Central memory CD8-positive, alpha-beta T cell (primary cell): ENCODE measurements at places on chromosomes 11 and 22.

GRCh38 chr11:92083123-92083522 is 141.5 kb upstream of the FAT3 start:
- DNase-seq, result no peak

GRCh38 chr22:35551549-35552177 is 11.0 kb downstream of the RASD2 start:
- no peak for DNase-seq

DNA sequence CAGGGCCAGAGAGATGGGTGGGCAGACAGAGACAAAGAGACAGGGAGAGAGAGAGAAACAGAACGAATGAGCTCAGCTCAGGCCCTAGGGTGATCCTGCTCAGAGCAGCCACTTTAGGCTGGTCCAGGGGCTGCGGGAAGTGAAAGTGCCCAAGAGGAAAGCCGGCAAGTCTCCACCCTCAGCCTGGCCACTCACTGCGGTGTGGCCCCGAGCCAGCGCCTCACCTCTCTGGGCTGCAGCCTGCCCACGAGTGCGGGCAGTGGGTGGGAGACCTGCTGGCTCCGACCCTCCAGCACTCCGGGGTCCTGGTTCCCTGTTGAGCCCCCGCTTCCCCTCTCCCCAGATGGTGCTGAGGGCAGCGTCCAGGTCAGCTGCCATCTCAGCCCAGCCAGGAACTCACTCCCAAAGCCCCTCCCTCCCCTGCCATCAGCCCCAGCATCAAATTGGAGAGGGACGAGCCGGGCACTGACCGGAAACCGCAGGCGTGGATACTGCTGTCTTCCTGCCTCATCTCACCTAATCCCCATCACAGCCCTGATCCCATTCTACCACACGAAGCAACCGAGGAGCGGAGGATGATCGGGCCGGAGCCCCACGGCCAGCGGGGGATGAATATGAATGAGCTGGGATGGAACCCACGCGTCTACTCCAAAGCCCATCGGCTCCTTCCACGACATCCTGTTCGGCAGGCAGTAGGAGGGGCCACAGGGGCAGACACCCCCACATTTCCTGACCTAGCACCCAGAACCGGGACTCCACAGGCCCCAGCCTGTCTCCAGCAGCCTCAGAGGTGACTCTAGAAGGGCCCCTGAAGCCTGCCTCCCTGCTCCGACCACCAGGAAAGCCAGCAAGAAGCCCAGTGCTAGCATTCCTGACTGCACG is 16.9 kb downstream of the ELFN2 start:
- DNase-seq, result no peak

GRCh38 chr11:36390963-36391471 is 94.9 kb downstream of the PRR5L start:
- DNase-seq, result no peak

DNA sequence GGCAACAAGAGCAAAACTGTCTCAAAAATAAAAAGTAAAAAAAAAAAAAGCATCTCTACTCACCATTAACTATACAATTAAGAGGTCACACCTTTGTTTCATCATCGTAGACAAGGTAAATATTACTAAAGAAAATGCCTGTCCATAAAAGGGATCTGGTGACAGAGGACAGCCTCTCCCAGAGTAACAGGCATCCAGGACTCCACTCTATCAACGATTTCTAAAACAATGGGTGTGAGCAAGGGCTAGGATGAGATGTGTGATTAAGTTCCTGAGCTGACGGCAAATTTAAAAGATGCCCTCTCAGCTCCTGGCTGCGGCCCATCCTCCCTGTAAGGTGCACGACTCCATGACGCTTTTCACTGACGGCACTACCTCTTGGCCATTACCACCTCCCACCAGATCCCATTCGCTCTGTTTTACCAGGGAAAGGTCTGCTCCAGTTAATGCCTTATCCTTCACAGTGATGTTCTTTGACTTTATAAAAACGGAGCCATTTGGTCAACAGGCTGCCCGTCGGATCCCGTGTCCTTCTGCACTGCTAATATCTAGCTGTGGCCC is 2.3 kb upstream of the TMEM45B start:
- no peak for DNase-seq

DNA sequence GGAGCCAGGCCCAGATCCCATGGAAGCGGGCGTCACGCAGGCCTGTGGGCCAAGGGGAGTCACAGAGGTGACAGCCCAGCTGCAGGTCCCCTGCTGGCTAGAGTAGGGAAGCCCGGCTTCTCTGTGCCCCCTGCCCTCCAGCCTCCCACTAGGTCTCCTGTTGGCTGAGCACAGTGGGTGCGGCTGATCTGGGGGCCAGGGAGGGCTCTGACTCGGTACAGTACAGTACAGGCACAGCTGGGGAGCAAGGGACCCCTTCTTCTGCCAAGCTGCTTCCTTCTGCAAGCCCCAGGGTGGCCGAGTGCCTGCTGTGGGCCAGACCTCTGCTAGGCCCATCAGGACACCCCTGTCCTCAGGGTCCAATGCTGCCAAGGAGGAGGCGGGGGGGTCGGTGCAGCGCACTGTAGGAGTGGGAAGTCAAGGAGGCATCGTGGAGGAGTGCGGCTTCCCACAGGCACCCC is 10.1 kb downstream of the SUSD2 start:
- DNase-seq, result no peak

DNA sequence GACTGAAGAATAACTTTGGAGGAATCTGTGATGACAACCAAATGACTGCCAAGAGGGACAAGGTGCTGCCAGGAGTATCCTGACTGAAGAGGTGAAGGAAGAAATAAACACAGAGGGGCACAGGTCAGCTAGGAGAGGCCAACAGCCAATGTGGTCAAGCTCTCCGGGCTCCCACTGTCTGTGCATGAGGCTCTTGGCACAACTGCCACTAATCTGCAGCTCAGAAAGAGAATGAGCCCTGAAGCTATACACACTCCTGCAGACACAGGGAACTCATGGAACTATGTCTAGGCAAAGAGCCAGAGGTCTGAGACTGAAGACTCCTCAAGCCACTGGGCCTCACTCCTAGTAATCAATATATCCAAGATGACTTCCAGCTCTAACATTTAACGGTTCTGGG is 7.0 kb downstream of the THRSP start:
- DNase-seq, result no peak

DNA sequence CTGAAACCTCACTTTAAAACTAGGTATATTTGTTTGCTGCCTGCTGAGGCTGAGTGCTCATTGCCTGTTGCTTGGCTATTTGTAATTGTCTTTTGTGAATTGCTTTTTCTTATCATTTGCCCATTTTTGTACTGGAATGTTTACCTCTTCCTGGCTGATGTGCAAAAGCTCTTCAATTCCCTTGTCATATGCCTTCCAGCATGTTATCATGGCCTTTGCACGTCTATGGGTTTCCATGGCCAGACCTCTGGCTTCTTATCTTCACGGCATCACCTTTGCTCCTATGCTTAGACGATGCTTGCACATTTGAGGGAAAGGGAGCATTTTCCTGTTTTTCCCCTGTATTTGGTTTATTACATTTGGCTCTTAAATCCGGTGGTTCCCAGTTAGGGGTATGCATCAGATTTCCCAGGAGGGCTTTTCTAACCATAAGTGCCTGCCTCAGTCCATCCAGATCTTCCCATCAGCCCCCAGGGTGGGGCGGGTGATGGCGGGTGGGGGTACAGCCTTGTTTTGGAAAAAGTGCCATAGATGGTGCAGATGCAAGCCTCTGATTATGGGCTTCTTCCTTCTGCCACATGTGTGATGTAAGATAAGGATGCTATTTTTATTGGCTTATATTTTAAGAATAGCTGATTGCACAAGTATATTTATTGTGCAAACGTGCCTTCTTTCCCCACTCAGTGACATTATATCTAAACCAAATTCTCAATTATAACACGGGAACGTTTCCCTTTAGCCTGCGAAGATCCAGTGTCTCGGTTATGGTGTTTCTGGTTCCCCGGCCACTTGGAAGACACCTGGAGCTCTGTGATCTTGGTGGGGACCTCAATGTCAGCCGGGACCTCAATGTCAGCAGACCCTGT is 70.6 kb upstream of the SEPTIN5 start:
- DNase-seq, result no peak

GRCh38 chr22:39410264-39410663 is 10.7 kb downstream of the TAB1 start:
- no peak for DNase-seq

GRCh38 chr22:47230251-47230650 is 467.8 kb downstream of the TBC1D22A start:
- no peak for DNase-seq

DNA sequence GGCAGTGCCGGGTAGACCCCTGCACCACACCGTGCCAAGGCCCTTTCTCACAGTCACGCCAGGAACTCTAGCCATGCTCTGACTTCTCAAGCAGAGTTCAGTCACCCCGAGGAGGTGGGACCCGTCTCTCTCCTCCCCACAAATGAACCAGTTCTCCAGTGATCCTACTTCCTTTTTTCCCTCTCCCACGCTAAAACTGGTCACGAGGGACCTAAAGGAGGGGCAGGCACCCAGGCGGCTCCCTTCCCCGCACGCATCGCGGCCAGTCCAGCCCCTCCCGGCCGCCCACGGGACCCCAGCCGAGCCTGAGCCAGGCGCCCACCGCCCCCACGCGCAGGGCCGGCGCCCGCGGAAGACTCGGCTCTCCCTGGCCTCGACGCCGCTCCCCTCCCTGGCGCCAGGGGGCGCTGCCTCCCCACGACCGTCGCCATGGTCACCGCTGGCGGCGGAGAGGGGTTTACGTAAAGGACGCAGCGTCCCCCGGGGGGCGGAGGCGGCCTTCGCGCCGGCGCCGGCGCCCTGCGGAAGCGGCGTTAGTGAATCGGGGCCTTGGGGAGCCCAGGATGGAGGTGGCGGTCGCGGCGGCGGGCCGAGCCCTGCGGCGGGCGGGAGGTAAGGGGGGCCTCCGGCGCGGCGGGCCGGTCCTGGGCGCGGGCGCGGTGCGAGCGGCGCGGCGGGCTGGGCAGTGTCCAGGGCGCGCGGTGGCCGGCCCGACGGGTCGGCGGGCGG is at the start of gene DAGLA:
DAGLA (plus strand) TSS at position 499 of the 729 bp plus-strand sequence. CDS start 39,765 bp downstream, outside the sequence.
- DNase-seq, result peak; percentile 78

GRCh38 chr11:46366260-46366659 is 15.2 kb upstream of the MDK start:
- no peak for DNase-seq

DNA sequence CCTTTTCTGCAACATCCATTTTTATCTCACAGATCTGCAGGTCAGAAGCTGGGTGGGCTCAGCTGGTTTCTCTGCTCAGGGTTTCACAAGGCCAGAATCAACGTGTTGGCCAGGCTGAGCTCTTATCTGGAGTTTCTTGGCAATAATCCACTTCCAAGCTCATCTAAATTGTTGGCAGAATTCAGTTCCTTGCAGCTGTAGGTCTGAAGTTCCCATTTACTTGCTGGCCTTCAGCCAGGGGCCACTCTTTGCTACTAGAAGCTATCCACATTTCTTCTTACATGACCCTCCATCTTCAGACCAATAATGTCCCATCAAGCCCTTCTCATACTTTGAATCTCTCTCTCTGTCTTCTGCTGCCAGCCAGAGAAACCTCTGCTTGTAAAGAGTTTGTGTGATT is 103.5 kb downstream of the WNT11 start:
- DNase-seq, result no peak

- DNase-seq, result no peak
These were observed 10.3 kb downstream of the MRGPRF start for GRCh38 chr11:69002570-69003231.

DNA sequence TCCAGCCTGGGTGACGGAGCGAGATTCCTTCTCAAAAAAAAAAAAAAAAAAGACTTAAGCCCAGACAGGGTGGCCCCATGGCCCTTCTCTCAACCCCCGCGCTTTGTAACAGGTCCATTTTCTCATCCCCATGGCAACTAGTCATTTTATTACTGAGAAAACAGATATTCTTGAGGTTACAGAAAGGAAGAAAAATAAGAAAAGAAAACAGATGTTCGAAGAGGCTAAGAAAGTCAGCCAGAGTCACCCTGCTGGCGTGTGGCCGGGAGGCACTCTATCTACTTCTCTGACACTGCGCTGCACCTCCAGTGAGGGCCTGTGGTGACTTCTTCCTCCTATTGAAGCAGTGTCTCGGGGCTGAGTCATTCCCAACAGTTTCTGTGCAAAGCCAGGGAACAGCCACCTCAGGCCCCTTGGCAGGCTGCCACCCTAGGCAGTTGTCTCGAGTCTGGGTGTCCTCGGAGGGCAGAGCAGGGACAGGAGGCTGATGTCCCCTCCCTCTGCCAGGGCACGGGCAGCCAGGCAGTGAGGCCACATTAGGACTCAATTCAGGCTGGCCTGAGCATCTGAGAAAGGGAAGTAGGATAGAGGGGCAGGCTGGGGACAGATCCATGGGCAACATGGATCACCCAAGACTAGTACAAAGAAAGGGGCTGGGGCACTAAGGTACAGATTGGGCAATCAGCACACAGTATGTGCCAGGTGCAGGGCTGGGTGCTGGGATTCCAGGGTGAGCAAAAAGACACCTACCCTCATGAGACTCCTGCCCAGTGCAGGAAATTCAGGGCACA is 16.4 kb upstream of the SYVN1 start:
- no peak for DNase-seq

DNA sequence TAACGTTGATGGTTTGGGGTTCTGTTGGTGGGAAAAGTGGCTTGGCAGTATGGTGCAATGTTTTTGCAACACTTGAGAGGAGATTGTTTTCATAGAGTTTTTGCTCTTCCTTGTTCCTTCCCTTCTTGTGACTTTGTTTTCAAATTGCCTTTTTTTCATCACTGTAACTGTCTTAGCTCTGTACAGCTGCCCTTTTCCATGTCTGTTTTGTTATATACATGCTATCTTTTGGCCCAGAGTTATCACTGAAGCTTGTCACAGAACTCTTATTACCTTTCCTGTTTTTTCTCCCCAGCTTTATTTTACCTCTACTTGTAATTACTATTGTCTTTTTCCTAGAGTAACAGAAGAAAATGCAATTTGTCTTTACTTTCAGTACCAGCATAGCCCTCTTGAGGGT is 154.1 kb downstream of the DDX10 start:
- no peak for DNase-seq

DNA sequence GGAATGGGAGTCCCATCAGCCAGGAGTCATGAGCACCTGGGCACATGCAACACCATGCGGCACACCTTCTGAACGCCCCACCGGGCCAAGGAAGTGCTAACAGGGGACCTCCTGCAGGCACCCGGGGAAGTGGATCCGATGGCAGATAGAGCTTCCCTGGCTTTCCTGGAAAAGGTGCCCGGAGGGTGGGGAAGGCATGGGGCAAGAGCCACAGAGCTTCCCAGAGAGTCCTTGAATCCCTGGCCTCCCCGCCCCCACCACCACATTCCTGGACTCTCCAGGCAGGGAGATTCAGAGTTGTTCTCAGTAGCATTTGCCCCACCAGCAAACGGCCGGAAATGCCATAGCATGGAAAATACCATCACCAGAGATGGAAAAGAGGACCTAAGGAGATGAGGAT is 8.3 kb downstream of the TRIM29 start:
- DNase-seq, result no peak

DNA sequence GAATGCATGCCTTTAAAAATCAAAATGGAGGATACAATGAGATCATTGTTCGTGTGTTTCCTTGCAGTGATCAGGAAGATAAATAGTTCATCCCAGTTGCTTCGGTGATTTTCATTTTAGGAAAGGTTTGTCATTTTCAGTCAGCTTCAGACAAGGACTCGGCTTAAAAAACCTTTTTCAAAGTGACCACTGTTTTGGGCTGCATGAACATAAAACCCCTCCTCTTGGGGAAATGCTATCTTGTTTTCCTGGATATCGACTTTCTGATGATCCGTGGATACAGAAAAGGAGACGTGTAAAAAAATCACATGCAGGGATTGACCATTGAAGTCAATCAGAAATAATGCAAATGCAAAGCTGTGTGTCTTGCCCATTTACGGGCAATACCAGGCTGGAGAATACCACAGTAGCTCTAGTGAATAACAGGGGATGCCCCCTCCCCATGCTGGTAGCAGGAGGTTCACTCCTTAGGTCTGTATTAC is 146.8 kb downstream of the MAML2 start:
- DNase-seq, result no peak
